CD4-positive, alpha-beta T cell treated with Interleukin-15 for 1 hour (primary cell): ENCODE measurements at places on chromosomes 1 and 21.

GRCh38 chr1:206721454-206721853 is 36.7 kb downstream of the MAPKAPK2 start:
- DNase-seq, result no peak

- no peak for DNase-seq
Observed at GRCh38 chr1:111271464-111271801, 19.2 kb upstream of the CHIA start.

DNA sequence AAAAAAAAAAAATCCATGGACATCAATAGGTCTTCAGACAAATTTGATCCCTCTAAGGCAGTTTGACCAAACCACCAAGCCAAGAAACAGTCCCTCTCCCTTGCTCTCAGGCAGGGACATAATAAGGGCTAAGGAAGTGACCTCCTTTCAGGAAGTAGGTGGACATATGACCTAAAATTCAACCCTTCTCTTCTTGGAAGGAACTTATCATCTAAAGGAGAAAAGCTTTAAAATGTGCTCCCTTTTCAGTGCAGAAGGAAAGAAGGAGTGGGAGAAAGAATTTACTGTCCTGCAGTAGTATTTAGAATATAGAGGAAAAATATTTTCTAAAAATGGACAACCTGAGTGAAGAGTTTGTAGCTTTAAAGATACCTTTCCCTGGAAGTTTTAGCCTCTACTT is 118.1 kb downstream of the DTL start:
- DNase-seq, result no peak

DNA sequence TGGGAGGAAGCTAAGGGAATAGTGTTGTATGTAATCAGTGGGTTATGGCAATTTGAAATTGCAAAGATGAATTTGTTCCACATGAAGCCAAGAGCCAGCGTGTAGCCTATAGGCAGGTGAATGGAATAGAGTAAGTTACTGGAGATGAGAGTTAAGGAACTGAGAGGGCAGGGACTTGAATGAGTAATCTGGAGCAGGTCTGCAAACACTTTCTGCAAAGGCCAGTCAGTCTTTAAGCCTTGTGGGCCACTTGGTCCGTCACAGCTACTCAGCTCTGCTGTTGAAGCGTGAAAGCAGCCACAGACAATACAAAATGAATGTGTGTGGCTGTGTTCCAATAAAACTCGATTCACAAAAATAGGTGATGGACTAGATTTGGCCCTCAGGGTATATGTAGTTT is 29.2 kb downstream of the SZT2 start:
- DNase-seq, result no peak

DNA sequence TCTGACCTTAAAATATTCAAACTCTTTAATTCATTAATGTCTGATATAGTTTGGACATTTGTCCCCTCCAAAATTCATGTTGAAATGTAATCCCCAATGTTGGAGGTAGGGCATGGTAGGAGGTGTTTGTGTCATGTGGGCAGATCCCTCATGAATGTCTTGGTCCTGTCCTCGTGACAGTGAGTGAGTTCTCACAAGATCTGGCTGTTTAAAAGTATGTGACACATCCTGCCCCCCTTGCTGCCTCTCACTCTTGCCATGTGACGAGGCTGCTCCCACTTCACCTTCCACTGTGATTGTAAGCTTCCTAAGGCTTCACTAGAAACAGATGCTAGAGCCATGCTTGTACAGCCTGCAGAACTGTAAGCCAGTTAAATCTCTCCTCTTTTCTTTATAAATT is 21.3 kb upstream of the FBXO28 start:
- no peak for DNase-seq

DNA sequence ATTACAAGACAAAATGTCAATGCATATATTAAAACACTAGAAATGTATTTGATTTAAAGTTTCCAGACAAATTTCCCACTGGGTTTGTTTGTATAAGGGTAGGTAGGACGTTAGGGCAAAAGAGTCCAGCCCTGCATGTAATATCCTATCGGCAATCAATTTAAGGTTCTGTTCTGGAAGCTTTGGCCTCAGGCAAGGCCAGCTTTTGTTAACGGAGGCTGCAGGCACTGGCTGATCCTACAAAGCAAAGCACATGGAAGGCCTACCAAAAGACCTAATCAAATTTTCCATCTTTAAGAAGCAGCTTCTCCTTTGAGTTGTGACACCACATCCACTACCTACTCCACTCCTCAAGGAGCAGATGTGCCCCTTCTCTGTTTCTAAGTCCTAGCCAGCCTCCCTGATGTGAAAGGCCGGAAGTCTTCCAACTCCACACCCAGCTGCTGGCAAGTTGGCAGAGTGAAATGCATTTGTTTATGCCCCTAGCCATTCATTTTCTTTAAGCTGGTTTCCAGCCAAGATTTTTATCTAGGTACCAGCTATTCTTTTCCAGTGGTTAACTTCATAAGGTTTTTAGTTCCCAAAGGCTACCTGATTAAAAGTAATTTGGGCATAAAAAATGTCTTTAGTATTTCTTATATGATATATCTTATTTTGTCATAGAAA is 452.6 kb downstream of the PTBP2 start:
- no peak for DNase-seq
